PC-9 (cell line): ENCODE measurements at places on chromosomes 5 and 9.

GRCh38 chr9:135797507-135798262 lies 95.7 kb downstream of the KCNT1 start:
- DNase-seq, result peak; percentile 33

GRCh38 chr9:37919246-37919955 lies 15.5 kb upstream of the SLC25A51 start:
- DNase-seq, result no peak

DNA sequence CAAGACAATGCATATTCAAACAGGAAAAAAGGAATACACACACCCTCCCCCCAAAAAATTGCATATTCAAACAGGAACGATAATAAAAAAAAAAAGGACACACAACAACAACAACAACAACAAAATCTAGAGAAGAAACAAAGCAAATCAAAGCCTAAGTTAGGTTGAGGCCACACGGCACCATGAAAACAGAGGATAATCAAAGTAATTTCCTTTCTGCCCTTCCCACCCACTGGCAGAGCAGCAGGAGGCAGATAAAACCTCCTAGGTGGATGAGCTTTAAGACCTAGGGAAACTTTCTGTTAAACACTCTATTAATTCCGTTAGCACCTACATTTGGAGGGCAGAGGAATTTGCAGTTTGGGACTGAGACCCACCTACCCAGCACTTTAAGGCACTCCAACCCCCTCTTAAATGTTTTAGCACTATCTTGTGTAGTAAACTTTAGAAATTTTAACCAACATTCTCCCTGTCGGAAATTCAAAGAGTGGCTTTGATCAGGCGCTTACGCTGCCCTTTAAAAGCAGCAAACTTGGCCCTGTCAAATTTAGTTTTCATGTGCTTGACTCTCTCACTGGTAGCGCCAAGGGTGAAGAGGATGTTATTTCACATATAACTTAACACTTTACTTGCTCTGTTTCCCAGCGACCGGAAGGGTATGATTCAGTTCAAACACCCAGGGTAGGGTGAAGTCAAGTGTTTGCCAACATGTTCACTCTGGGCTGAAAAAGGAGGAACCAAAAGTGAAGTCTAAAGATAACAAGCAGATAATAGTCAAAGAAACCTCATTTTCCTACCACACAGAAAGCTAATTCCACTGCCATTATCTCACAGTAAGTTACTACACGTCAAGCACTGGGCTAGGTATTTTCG lies 9.2 kb downstream of the ENC1 start:
- no peak for DNase-seq

GRCh38 chr9:18071651-18072060 lies 402.3 kb upstream of the ADAMTSL1 start:
- no peak for DNase-seq

DNA sequence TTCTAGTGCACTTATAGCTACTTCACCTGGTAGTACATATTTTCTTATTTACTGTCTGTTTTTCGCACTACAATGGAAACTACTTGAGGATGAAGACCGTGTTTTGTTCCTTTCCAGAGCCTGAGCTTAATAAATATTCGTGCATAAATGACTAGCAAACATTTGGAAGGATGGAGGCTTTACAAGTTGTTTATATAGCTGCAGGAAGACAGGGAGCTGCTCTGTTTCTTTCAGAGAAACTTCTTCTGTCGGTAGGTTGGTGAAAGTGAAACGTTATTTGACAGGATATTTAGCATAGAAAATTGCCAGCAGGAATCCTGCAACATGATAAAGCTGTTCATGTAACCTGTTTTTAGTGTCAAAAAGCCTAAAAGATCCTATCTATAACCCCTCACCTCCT lies 210.6 kb downstream of the PCSK5 start:
- no peak for DNase-seq

- no peak for DNase-seq
Measured at GRCh38 chr5:135308245-135308644, 90.8 kb downstream of the MACROH2A1 start.

DNA sequence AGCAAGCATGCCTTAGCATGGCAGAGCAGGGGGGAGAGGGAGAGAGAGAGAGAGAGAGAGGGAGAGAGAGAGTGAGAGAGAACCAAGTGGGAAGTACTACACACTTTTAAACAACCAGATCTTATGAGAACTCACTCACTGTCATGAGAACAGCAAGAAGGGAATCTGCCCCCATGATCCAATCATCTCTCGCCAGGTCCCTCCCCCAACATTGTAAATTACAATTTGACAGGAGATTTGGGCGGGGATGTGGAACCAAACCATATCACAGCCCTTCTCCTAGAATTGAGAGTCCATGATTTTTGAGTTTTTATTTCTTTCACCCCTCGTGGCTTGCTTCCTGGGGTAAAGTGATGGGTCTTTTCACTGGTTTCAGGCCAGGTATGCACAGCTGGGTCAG lies 98.8 kb downstream of the DOCK2 start:
- no peak for DNase-seq

GRCh38 chr5:139686706-139687441 lies 38.7 kb downstream of the CXXC5 start:
- DNase-seq, result no peak
